ENCODE measurements at places on chromosomes 1 and 21.

GRCh38 chr1:30681782-30682181 lies 41.6 kb downstream of the MATN1 start:
- no peak for DNase-seq

GRCh38 chr21:36211660-36212512 lies 55.3 kb downstream of the DOP1B start:
- DNase-seq: no peak

- DNase-seq: no peak
Measured at GRCh38 chr1:30965924-30966599, 57.5 kb upstream of the SDC3 start.

GRCh38 chr1:207890136-207890738 lies 20.7 kb downstream of the CD34 start:
- no peak for DNase-seq

- DNase-seq: peak; percentile 56
Measured at GRCh38 chr1:204151552-204152309, at the start of gene ETNK2. ETNK2 (minus strand) TSS chr1:204152044; CDS start chr1:204151852, 192 bp downstream.

Measured in central memory CD4-positive, alpha-beta T cell (primary cell).